MG63 (cell line): ENCODE measurements at places on chromosomes 5 and 9. TPM values are rescaled to one million over a fixed set of nuclear protein-coding genes. Genes with fewer than 3 reads are reported as not detected.

Gene SPINK9
- not detected in 2 replicates for total RNA-seq

Gene COL23A1
- total RNA-seq: 89.5 and 107 TPM in 2 replicates

GRCh38 chr9:83267741-83268140, 204.8 kb upstream of the RASEF start:
- no peak for DNase-seq

GRCh38 chr9:7289773-7290172, 509.8 kb downstream of the DMAC1 start:
- no peak for DNase-seq

DNA sequence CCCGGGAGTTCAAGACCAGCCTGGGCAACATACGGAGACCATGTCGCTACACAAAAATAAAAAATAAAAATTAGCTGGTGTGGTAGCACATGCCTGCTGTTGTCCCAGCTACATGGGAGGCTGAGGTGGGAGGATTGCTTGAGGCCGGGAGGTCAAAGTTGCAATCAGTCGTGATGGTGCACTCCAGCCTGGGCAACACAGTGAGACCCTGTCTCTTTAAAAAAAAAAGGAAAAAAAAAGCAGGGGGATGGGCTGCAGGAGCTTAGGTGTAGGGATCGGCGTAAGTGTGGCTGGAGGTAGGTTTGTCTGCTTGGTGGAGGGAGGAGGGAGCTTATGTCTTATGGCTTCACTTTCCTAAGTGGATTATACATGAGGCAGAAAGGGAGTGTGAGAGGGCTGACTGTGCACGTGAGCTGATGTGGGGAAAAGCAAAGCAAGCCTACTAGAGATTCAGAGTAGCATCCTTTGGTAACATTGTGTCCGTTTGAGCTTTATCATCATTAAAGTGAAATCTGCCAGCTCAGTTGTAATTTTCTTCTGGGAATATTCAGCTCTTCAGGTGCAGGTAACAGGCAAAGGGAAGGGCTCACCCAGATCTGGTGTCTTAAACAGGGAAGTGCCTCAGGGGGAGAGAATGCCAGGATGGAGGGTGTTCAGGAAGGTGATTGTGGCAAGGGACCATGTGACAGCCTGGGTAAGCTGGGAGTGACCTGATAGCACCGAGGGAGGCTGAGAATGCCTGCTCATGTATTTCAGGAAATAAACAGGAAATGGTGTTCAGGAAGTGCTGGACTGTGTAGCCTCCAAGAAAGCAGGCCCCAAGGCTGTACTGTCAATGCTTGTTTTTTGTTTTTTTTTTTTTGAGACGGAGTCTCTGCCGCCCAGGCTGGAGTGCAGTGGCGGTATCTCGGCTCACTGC, 17.6 kb upstream of the SETX start:
- DNase-seq: no peak

- no peak for DNase-seq
Observed at GRCh38 chr5:94245608-94246007, 372.8 kb downstream of the KIAA0825 start.

- DNase-seq: no peak
Observed at GRCh38 chr5:173730632-173731298, 114.3 kb upstream of the BOD1 start.

DNA sequence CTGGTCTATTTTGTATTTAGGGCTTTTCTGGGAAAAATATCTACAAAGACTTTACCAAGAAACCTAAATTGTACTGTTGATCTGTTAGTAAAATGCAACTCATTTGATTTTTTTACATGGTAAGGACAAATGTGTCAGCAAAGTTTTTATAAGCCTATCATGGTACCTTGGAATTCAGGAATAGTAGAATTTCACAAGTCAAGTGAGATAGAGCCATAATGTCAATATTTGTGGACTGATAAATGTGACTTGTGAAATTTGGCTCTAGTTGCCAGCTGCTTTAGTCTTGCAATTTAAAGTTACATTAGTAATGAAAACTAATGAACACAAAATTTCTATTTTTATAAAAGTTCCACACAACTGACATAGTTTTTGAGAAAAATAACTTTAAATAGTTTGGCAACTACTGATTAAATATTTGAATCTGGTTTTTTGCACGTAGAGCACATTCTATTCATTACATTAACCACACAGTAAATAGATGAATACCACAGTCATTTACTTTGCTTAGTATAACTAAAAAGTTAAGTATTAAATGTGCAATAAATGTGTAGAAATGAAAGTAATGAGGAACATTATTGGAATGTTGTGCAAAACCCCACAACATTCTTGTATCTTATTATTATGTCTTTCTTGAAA, 41.2 kb upstream of the RIOK2 start:
- no peak for DNase-seq

DNA sequence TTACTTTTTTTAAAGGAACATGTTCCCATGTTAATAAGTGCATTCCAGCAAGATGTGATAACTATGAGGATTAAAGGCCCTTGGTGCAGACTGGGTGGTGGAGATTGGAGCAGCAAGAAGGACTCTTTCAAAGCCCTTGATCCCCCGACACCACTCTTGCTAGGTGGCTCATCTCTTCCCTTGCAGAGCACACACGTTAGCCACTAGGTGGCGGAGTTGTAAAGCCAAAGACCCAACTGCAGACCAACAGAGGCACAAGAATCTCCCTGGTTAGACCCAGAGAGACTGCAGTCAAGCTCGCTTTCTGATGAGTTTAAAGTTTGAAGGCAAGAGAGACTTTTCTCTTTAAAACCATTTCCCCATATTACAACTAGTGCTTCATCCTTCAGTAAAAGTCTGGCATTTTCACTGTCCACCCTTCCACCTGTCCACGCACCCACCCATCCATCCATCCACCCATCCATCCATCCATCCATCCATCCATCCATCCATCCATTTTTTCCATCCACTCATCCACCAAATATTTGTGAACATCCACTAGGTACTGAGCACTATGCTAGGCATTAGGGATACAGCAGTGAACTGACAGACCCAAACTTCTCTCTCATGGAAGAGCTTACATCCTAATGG, 226.9 kb downstream of the MSX2 start:
- DNase-seq: peak; percentile 64

DNA sequence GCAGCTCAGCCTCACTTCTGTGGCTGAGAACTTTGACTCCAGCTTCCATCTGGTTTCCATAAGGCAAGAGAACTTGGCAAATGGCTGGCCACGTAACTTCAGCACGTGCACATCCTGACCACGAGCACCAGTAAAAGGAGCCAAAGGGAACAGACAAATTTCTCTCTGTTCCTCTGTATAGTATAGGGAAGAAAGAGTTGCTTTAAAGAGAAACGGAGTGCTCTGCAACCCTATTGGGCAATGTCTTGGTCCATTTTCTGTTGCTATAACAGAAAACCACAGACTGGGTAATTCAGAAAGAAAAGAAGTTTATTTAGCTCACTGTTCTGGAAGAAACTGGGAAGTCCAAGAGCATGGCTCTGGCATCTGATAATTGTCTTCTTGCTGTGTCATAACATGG, 558.7 kb downstream of the ACTL7B start:
- DNase-seq: peak; percentile 74

DNA sequence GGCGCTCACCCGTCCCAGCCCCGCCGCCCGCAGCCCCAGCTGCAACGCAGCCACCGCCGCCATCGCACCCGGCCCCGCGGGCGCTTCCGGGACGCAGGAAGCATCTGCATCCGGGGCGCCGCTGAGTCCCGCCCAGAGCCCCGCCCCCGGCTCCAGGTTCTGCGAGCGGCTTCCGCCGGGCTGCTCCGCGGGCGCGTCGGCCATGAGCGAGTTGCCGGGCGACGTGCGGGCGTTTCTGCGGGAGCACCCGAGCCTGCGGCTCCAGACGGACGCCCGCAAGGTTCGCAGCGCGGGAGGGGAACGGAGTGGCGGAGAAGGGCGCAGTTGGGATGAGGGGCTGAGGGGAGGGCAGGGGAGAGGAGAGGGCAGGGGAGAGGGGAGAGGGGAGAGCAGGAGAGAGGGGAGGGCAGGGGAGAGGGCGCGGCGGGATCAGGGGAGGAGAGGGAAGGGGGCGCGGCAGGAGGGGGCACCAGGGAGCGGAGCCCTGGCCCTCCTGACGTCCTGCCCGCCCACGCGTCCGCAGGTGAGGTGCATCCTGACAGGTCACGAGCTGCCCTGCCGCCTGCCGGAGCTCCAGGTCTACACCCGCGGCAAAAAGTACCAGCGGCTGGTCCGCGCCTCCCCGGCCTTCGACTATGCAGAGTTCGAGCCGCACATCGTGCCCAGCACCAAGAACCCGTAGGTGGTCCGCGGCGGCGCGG, at the start of the genes SURF1 and SURF2:
Gene SURF1 (minus strand): TSS at position 97 of the 701 bp plus-strand sequence. CDS start 34 bp downstream, at position 63.
Gene SURF2 (plus strand): TSS at position 160 of the 701 bp plus-strand sequence. CDS start 43 bp downstream, at position 203.
- DNase-seq: peak; percentile 91

DNA sequence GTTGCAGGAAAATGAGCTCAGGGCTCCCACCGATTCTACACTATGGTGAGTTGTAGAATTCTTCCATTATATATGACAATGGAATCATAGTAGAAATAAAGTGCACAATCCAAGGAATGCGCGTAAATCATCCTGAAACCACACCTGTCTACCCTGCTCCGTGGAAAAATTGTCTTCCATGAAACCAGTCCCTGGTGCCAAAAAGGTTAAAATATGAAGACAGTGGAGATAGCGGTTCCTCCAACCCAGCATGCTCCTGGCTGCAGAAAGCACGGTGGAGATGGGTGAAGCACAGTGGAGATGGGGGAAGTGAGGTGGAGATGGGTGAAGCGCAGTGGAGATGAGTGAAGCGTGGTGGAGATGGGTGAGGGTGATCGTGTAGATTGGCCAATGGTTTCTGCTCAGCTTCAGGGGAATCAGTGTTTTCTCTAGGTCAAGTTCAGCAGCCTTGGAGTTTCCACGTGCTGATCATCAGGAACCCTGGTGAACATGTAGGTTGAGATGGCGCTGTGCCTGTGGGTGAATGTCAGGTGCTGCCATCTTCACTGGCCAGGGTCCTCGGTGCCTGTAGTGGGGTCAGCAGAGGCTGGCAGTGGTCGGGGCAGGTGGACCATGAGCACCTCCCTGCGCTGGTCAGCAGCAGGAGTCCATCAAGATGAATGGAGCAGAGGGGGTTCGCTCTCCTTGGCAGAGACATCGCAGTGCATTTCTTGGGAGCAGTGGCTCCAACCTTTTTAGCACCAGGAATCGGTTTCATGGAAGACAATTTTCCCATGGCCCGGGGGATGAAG, 20.3 kb downstream of the PAEP start:
- DNase-seq: no peak

GRCh38 chr9:71001780-71002386, 119.5 kb downstream of the TRPM3 start:
- DNase-seq: no peak

GRCh38 chr9:92159058-92159457, 43.8 kb upstream of the SPTLC1 start:
- DNase-seq: no peak

DNA sequence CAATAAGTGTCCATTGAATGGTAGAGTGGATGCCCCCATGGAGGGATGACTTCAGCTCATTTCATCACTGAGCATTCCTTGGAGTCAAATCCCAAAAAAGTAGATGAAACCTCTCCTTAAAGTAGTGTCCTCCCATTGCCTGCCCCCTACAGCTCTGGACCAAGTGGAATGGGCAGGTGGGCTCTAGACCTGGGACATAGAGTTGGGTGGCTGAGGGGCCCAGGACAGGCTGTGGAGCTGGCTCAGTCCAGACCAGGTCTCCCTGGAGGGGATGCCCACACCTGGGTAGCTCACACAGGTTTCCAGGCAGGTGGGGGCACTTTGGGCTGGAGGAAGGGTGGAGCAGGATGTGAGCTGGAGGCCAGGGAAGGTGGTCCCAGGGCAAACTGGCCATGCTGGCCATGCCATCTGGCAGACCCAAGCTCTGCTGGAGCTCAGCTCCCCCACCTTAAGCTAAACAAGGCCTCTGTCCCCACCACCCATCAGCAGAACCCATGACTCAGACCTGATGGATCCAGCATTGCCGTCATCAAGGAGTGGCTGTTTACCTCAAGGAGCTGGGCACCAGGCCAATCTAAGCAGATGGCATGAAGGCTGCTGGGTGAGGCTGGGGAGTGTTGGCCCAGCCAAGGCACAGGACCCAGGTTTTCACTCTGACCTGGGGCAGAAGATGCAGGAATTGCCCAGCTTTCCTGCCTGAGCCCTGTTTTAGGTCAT, 6.2 kb upstream of the SPINK4 start:
- peak; percentile 93 for DNase-seq

GRCh38 chr9:131879911-131880290, 140.0 kb upstream of the RAPGEF1 start:
- no peak for DNase-seq

DNA sequence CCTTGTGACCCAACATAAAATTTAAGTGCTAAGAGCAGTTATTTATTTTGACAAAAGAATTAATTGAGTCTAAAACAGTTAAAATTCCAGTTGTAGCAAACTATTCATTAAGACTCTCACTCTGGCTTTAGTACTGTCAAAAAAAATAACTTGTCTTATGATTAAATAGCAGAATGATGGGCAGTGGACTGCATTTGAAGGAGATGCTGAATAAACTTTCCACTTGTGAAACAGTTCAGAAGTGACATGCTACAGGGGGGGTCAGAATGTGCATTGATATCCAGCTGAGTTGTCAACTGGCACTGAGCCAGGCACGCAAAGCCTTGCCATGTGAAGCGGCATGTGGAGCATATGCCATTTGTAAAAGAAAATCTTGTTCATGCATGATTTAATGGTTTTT, 76.0 kb downstream of the FCHO2 start:
- peak; percentile 36 for DNase-seq

DNA sequence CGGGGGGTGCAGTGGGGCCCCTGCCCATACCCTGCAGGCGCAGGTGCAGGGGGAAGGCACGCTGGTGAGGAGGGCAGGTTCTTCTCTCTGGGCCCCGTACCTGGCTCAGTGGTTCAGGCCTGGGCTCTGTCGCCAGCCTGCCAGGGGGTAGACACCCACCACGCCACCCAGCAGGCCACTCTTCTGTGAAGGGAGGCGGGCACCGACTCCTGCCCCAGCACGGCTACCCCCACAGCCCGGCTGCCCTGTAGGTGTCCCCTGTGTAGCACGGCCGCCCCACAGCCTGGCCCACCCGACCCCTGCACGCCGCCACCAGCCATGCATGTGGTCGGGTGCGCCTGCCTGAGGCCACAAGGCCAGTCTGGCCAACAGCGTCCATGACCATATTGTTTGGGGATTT, 1.7 kb downstream of the LCN6 start:
- DNase-seq: no peak

- no peak for DNase-seq
Observed at GRCh38 chr5:3036041-3036788, 284.7 kb upstream of the IRX2 start.

- peak; percentile 99 for DNase-seq
Observed at GRCh38 chr5:143177263-143177983, 226.1 kb downstream of the NR3C1 start.

- DNase-seq: no peak
Observed at GRCh38 chr5:107247427-107247826, 423.3 kb downstream of the EFNA5 start.

DNA sequence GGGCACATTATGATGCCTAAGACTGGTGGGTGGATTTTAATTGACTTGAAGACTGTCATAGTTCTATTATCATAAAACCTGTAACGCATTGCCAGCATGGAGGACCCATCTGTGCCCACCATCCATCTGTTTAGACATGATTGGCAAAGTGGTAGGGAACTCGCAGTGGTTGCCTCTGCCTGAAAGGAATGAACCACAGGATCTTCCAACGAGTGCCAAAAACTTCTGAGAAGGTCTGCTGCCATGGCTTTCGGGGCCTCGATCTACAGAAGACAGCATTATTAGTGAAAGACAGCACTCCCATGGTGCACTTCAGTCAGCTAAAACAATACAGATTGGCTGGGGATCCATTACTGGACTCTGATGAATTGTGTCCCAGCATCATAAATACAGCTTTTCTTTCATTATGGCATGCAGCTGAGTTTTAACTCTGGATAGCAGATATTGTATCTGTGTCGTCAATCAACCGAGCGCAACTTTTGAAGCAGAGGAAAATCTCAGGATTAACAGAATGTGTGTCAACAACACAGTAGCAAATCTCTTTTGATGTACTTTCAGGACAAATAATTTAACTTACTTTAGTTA, 74.3 kb downstream of the ZDHHC21 start:
- no peak for DNase-seq

- peak; percentile 28 for DNase-seq
Observed at GRCh38 chr5:73266925-73267765, 94.2 kb downstream of the TMEM174 start.
